ENCODE measurements at places on chromosomes 11 and 22. TPM values are rescaled to one million over a fixed set of nuclear protein-coding genes. Genes with fewer than 3 reads are reported as not detected.

The LGALS1 gene
- total RNA-seq, result 4,461 TPM

The DBX1 gene
- total RNA-seq, result not detected

The ARHGAP20 gene
- total RNA-seq, result 5.1 TPM

The NEFH gene
- 0.85 TPM for total RNA-seq

The GAS2 gene
- total RNA-seq, result 2.4 TPM

The APOL4 gene
- 2.2 TPM for total RNA-seq

The CCDC87 gene
- 0.26 TPM for total RNA-seq

The ATM gene
- total RNA-seq, result 27.7 TPM
